HS-5 (cell line): ENCODE measurements at places on chromosomes 1 and 21.

- DNase-seq = no peak
Measured at GRCh38 chr1:20278692-20279130, 12.0 kb upstream of the VWA5B1 start.

DNA sequence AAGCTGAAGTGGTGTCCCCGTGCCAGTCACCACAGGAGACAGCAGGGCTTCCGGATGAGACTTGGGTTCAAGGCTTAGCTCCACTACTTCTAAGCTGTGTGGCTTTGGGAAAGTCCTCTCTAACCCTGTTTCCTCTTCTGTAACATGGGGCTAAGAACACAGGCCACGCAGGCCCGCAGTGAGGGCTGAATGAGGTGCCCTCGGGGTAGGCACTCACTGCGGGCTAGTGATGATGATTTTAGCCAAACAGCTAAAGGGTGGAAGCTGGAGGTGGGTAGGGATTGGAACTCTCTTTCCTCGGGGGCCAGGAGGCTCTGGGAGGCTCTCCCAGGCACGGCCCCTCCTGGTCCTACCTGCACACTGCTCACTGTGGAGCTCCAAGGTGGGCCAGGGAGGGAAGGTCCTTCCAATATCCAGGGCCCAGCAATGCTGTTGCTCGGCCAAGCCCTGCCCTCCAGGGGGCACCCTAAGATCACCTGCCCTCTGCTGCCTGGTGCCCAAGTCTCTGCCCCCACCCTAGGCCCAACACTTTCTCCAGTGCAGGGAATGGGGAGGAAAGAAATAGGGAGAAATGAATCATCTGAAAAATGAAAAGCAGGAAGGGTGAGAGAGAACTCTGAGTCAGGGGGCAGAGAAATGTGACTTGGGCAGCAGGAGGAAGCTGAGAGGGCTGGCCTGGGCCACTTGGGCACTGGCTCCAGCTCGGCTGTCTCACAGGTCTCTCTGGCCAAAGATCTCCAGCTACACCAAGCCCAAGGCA is 19.2 kb upstream of the EVA1B start:
- peak; percentile 69 for DNase-seq

GRCh38 chr1:32773018-32773763 is 44.0 kb downstream of the YARS1 start:
- no peak for DNase-seq

DNA sequence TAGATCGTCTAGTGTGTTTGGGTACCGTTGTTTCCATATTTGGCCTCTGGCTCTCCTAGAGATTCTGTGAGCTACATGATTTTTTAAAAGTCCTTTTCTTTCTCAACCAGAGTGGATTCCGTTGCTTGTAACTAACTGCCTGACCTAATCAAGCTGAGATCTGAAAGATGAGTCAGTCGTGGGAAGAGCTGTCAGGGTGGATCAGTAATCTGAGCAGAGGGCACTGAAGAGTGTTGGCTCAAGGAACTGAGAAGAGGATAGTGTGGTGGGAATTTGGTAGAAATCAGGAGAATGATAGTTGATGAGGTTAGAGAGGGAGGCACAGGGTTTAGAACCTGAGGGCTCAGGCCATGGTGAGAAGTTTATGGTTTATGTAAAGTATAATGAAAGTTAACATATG is 52.2 kb downstream of the TRAF5 start:
- peak; percentile 33 for DNase-seq

GRCh38 chr1:953524-954320 is 5.3 kb downstream of the NOC2L start:
- no peak for DNase-seq

DNA sequence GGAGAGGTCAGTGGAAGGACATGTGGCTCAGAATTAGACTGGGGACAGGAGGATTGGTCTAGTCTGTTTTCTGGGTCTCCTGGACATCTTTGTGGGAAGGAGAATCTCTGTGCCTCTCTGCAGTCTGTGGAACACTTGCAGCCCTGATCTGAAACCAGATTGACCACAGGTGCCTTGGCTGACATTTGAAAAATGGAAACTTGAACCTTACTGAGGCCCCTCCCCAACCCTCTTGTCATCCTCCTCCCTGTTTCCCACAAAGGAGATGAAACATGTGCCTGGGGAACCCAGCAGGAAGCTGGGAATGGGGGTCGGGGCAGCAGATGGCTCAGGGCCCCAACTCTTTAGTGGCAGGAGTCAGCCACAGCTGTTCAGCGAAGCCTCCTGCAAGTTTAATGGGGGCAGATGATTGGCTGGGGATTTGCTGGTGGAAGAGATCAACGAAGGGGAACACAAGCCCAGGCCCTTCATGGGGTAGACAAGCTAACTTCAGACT is 18.1 kb downstream of the VASH2 start:
- DNase-seq = no peak

DNA sequence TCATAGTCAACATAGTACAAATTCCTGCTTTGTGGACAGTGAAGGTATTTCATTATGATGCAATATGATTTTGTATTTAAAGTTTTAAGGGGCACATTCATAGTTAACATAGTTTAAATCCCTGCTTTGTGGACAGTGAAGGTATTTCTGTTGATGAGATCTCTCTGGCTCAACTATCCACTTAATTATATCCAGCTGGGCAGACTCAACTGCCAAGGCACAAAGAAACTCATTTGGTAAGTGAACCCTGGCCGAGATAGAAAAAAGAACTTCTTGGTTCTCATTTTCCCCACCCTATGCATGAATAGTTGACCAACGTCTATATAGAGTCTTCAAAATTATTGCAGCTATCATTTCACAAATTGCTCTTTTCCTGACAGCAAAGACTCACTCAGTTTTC is 1194.6 kb downstream of the NCAM2 start:
- DNase-seq = peak; percentile 30

- DNase-seq = no peak
Measured at GRCh38 chr1:155971910-155972809, 6.2 kb downstream of the ARHGEF2 start.

DNA sequence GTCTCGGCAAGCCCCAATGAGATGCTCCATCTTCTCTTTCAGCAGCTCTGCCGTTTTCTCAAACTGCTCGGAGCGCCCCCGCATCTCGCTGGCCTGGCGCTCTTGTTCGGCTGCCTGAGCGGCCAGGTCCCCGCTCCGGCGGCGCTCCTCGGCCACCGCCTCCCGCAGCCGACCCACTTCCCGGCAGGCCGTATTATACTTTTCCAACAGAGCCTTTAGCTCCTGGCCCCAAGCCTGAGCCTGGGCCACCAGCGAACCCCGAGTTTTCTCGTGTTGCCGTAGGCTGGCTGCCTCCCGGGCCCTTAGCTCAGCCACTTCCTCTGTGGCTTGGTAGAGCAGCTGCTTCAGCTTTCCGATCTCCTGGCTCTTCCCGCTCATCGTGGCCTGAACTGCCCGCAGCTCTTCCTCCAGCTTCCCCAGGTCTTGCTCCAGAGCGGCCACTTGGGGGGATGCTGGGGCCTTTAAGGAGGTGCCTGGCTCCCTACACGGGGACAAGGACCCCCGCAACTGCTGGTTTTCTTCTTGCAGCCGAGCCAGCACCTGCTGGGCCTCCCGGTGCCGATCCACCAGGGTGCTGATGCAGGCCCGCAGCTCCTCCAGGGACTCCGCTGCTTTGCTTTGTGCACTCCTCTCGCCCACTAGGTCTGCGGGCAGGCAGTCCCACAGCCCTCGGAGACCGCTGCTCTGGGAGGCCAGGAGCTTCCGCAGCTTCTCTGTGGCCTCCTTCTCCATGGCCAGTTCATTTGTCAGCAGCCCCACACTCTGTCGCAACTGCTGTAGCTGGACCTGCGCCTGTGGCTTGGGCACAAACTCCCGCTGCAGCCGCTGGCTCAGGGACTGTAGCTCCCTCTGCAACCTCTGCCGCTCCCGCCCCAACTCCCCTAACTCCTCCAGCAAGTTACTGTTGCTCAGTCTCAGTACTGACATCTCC is 13.4 kb upstream of the PIAS3 start:
- DNase-seq = no peak

DNA sequence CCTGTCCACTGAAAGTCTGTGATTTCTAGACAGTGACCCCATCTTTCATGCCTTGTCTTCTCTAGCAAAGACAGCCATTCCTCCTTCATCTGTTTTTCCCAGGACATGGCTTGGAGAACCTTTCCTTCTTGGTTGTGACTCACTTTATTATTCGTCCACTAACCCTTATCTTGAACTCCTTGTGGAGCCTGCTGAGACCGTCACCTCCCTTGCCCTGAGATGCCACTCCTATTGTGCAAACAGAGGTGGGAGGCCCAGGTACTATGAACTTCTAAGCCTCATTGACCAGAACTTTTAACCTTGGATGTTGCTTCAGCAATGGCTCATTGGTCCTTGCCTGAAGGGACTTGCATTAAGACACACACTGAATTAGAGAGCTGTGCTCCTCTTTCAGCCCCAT is 117.5 kb downstream of the FOXD2 start:
- DNase-seq = no peak

GRCh38 chr1:43660355-43660754 is 10.4 kb downstream of the KDM4A start:
- DNase-seq = no peak

DNA sequence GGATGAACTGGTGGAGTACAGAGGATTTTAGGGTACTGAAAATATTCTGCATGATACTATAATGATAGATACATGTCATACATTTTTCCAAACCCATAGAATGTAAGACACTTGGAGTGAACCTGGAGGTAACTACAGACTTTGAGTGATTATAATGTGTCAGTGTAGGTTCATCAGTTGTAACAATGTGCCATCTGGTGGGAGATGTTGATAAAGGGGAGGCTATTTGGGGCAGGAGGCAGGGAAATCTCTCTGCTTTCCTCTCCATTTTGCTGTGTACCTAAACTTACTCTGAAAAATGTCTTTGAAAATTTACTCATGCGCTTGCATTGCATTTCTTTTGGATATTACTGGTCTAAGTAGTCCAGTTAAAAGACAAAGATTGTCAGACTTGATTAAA is 35.2 kb downstream of the PTBP2 start:
- DNase-seq = no peak

- DNase-seq = no peak
Measured at GRCh38 chr1:225519166-225519863, 91.5 kb upstream of the LBR start.

- DNase-seq = no peak
Measured at GRCh38 chr1:78665809-78666208, 16.2 kb downstream of the IFI44 start.

- no peak for DNase-seq
Measured at GRCh38 chr1:180343921-180344769, 114.1 kb downstream of the LHX4 start.

GRCh38 chr1:74596717-74597116 is 76.9 kb downstream of the ERICH3 start:
- DNase-seq = no peak

GRCh38 chr1:8365661-8366362 is 47.9 kb downstream of the SLC45A1 start:
- DNase-seq = no peak

- no peak for DNase-seq
Measured at GRCh38 chr1:25216123-25216522, 16.2 kb downstream of the SYF2 start.

GRCh38 chr1:202951437-202951836 is 6.7 kb downstream of the ADIPOR1 start:
- DNase-seq = no peak

- DNase-seq = no peak
Measured at GRCh38 chr1:78003882-78004718, 639 bp upstream of the DNAJB4 start.

DNA sequence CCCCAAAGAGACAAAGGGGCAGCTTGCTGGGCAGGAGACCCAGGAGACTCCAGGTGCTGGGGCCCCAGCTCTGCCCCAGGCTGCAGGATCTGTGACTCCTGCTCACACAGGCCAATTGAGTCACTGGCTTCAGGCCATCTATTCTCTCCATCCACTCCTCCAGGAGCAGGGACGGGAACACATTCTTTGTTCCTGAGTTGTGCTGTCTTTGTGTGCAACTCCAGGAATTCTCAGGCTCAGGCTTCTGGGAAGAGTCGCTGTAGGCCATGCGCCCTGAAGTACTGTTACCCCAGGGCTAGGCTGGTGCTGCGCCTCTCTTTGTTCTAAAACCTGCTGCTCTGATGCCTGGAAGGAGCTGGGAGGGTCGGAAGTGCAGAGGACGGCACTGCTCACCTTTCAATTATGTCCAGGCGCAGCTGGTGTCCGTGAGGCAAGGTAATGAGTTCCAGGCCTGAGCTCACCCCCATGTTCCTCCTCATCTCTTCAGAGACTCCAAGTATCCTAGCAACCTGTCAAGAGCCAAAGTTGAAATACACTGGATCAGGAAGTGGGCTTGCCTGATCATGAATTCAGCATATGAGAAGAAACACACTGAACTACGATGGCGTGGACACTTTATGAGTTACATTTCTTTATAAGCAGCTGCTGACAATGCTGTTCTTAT is 105.9 kb downstream of the BCAR3 start:
- no peak for DNase-seq

- no peak for DNase-seq
Measured at GRCh38 chr1:99645699-99646531, at the start of gene PALMD. Gene PALMD (plus strand): TSS chr1:99646113. CDS start chr1:99646318, 205 bp downstream.

DNA sequence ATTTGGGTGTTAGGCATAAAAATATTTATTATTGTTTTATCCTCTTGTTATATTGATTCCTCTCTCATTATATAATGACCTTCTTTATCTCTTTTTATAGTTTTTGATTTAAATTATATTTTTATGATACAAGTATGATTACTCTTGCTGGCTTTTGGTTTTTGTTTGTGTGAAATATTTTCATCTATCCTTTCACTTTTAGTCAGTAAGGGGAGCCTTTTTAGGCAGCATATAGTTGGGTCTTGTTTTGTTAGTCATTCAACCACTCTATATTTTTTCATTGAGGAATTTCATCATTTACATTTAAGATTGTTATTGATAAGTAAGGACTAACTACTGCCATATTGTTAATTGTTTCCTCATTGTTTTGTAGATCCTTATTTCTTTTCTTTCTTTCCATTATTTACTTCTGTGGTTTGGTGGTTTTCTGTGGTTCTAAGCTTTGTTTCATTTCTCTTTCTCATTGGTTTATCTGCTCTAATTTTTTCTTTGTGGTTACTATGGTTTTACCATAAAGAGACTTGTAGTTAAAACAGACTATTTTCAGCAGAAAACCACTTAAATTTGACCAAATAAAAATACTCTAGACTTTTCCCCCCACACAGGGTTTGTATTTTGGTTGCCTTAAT is 593.1 kb downstream of the NUF2 start:
- DNase-seq = no peak

- no peak for DNase-seq
Measured at GRCh38 chr21:27391990-27392389, 425.1 kb upstream of the ADAMTS5 start.

DNA sequence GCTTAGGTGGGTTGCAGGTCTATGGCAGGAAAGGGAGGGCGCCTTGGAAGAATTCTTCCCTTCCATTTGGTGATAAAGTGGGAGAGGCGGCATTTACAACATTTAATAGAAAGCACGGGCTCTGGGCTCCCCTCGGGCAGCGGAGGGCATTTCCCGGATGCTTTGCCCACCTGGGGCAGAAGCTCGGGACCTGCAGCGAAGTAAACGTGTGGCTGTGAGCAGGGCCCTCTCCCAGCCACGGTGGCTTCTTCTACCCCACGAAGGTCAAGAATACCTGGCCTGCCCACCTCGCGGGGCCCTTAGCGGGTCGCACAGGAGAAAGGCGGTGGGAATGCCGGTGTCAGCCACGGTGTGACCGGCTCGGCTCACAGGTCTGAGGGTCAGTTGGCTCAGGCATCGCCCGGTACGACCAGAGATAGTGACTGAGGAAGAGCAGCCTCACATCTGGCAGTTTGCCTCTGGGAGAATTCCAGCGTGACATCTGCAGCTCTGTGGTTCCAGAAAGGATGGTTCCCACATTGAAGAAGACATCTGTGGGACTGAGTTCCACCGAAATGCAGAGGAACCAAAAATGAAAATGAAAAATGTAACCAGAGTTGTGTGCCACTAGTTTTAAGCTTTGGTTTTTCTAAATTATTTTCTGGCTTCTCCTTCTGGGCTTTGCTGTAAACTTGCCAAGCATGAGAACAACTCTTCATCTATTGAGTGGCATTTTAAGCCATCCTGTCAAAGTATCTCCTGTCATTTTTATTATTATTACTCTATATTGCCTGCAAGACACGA is 720 bp upstream of the F3 start:
- DNase-seq = no peak
